ENCODE measurements at places on chromosomes 4 and X.

DNA sequence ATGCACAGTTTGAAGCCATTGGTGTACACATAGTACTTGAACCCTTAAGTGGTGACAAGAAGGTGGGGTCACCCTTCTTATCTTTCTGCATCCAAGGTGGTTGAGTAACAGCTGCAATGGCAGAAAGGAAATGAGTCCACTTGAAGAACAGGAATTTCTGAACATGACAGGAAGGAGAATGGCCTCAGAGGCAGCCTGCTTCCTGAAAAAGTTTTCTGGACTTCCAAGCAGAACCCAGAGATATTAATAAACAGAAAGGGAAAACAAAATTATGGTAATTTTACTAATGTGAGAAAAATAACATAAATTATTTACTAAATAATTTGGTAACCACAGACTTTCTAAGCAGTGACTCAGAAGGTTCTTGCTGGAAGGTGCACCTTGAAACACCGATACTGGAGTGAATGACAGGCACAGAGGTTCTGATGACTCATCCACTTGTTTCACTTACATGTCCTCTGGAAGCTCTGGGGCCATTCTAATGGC, 119.9 kb upstream of the HS3ST1 start:
- DNase-seq = no peak

- no peak for DNase-seq
Measured at GRCh38 chr4:112423591-112423990, 92.4 kb downstream of the NEUROG2 start.

- DNase-seq = no peak
Measured at GRCh38 chr4:28709891-28710290, 1849.2 kb downstream of the STIM2 start.

DNA sequence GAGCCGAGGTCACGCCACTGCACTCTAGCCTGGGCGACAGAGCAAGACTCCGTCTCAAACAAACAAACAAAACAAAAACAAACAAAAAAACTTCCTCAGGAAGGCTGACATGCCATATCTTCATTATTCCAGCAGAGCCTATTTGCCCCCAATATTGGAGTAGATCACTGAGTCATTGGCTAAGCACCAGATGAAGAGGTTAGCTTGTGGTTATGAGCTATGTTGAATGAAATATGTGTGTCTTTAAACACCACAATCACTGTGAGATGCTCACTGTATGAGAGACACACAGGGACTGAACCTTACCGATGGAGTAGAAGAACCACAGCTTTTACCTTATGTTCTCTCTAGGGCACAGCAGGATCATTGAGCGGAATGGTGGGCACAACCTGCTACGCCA, 122.1 kb upstream of the EOLA2 start:
- DNase-seq = no peak

GRCh38 chrX:107227780-107228485, 21.5 kb downstream of the DNAAF6 start:
- no peak for DNase-seq

DNA sequence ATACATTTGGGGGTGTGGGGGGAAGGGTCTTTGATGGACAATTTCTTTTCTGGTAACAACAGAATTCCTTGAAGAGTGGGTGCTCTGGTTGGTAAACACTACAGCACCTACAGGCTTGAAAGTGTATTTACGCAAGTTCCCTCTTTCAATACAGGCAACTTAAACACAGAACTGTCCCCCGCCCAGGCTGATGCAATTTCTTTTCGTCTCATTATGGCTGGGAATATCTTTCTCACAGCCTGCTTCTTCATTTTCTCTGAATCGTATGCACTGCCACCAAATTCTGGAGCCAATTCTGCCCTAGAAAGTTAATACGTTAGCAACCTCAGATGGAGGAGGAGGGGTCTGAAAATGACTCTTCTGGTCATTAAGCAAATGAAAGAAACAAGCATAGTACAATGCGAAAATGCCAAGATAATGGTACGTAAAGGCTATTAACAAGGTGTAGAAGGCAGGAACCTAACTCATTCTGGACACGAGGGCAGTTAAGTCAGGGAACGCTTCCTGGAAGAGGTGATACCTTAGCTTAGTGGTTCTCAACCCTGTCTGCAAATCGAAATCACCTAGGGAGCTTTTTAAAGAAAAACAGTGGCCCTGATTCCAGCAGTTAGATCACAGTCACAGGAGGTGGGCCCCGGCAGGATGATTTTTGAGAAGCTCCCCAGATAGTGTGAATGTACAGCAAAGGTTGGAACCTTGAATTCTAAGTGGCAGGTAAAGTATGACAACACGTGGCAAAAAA, 1.0 kb downstream of the AGA start:
- peak; percentile 8 for DNase-seq

DNA sequence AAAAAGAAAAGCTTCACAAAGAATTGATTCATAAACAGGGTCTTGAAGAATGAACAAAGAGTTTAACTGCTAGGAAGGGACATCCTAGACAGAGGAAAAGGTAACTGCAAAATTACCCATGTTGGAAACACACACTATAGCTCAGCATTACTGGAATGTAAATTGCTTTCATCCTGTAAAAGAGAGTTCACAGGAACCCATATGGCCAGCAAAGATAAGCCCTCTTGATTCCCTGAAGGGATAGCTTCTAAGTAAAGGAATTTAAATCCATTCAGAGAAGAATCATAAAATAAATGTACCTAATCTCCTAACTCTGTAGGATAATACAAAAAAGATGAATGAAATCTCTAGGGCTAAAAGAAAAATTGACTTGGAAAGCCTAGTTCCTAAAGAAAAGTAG, 107.1 kb upstream of the INTU start:
- DNase-seq = no peak

DNA sequence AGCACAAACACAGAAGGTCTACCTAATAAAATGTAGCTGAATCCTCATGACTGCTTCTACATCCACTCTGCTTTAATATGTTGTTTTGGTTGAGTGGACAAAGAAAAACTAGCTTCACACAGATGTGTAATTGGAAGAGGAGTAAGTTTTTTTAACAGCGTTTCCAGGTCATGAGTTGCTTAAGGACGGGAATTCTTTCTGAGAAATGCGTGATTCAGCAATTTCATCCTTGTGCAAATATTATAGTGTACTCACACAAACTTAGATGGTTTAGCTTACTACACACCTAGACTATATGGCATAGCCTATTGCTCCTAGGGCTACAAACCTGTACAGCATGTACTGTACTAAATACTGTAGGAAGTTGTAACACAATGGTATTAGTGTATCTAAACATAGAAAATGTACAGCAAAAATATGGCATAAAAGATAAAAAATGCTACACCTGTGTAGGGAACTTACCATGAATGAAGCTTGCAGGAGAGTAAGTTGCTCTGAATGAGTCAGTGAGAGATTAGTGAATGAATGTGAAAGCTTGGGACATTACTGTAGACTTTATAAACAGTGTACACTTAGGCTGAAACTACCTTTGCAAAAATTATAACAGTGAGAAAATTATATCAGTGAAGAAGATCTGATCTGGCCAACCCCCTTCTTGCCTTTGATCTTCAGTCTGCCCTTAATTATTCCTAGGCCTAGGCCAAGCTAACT, 70.8 kb upstream of the IL15 start:
- no peak for DNase-seq

DNA sequence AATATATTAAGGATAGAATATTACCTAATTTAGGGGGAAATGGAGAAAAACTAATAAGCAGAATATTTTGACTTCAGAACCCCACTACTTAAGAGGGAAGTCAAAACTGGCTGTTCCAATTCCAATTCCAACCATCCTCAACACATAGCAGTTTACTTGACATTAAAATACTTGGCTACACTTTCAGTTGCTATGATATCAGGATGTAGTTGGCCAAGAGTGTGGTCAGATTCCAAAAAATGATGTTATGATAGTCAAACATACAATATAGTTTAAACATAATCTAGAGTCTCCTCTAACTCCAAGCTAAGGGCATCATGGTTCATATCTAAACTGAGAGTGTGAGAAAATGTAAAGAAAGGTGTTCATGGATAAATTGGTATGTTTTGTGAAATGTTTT, 16.5 kb upstream of the SMIM14 start:
- no peak for DNase-seq

DNA sequence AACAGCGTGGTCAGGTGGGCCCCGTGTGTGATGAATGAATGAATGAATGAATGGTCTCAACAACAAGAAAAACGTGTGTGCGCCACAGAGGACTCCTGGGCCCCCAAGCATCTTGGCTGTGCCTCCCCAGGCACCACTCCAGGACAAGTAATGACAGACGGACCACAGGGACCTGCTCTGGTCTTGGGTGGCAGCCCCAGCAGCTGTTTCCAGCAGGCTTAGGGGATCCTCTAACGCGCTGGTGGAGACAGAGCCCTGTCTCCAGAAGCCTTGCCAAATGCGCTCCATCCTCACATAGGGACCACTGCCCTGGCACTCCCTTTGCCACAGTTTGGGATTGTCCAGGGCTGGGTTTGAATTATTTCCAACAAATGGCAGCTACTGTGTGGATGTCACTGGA, 39.1 kb downstream of the PSAPL1 start:
- DNase-seq = no peak

DNA sequence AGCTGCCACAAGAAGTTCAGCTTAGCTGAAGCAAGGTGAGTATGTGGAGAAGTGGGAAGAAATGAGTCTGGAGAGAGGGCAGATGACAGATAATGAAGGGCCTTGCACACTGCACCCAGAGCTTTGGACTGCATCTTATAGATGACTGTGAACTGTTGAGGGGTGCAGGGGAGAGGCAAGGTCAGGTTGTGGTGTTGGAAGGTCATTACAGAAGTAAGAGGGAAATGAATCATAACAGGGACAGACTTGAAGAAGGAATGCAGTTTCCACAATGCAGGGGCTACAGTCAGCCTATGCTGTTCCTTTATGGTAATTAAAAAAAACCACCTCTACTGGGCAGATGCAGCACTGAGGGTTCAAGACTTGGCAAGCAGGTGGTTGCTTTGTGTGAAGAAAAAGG, 4.8 kb upstream of the IGFBP7 start:
- no peak for DNase-seq

DNA sequence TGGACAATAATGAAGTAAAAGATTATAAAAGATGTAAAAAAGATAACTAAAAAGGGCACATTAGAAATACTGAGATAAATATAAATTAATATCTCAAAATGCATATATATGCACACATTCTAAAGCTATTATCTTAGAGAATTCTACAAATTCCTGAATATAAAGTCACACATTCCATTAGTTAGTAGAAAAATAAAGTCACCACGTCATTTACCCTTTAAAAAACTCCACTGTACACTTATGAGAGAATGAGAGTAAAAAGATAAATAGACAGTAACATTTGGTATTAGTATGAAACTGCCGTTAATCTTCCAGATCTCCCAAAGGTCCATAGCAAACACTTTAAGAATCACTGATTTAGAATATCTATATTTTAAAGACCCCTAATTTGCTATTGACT, 67.2 kb upstream of the IL15 start:
- DNase-seq = no peak

DNA sequence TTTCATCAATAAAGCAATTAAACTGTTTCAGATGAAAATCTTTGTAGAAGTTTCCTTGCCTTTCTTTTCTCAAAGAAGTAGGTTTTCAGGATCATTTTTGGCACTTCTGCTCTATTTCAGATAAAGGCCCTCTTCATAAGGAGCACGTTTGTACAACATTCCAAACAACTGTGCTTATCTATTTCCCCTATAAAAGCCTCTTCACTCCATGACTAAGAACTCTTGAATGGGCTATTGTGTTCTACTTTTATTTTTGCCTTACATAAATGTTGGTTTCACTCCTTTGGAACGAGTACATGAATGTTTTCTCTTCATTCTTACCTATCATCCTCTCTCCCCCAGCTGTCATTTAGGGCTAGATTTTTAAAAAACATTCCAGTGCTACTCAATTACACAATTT, 288.0 kb upstream of the PPP1R2C start:
- DNase-seq = no peak

DNA sequence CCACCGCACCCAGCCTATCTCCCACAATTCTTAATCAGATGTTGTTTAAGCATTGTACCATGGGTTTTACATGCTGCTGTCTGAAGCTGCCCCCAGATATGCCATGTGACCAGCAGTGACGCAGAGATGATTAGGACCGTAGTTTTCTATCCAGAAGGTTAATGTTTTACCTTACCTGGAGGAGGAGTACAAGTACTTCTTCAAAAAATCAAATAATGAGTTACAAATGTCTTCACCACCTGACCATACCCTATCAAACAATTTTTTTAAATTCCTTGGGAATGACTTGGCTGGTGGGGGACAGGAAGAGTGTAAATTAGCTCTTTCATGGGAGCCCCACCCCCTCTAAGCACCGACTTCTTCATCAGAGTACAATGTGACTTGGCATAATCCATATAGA, 16.2 kb upstream of the SGMS2 start:
- no peak for DNase-seq

GRCh38 chr4:25110527-25111329, 49.5 kb downstream of the SEPSECS start:
- DNase-seq = no peak

DNA sequence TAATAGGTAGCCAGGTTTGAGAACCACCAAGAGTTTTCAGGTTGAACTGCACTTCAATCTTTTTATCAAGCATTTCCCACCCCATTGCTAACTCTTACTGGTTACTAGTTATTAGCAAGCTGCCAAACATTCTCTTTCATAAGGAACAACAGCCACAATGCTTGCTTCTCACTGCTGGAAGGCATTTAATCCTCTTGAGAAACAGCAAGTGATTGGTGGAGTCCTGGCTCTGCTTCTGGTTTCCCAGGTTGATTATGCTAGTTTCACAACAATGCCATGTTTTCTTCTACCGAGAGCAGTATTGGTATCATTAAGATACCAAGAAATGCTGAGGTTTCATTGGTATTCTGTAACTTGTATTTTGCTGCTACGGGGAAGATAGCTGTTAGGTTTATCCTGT, 32.2 kb upstream of the TXLNG start:
- DNase-seq = no peak

DNA sequence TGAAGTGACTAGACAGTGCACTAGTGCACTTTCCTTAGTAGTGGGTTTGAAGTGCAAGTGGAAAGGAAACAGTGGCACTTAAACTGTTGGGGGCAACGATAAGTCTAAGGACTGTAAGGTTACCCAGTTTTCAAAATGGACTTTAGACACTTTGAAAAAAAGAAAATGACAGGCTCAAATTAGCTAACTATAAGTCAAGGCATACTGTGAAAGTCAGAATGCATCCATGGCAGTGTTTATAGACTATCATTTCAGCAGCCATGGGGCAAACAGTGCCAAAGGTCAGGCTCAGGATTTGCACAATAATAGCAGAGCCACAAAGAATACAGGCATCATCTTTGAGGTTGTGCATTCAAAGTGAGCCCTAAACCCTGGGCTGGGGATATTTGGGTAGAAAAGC, 104.4 kb downstream of the CXCL13 start:
- no peak for DNase-seq

GRCh38 chrX:10512741-10513140, 107.6 kb downstream of the MID1 start:
- no peak for DNase-seq

- no peak for DNase-seq
Measured at GRCh38 chr4:1542516-1543320, 136.5 kb upstream of the NKX1-1 start.

DNA sequence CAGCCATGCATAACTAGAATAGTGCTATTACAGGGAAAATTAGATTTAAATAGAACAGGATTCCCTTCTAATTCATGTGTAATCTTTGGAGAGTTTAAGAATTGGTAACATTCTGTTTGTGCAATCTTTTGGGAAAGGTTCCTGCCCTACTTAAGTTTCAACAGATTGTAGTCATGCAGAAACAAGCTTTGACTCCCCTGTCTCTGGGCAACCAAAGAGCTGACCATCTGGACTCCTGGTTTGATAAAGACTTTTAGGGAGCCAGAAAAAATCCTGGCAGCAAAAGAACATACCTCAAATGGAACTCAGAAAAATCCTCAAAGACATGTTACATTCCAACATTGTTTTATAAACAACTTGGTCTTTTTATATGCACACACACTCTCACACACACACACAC, 191.1 kb upstream of the NEIL3 start:
- no peak for DNase-seq

GRCh38 chrX:10618961-10619360, 1.4 kb downstream of the MID1 start:
- no peak for DNase-seq
